Activated effector memory CD4-positive, alpha-beta T cell treated with anti-CD3 and anti-CD28 coated beads, Interleukin-2, amount 50 U/mL, for 16 hours (primary cell): ENCODE measurements at places on chromosomes 6 and 20.
A peak's percentile ranks its signal among the peaks of the same experiment; 100 is the strongest.

GRCh38 chr6:39786649-39787048 is 5.5 kb upstream of the DAAM2 start:
- no peak for DNase-seq

GRCh38 chr20:62482974-62483373 is 7.2 kb upstream of the GATA5 start:
- DNase-seq: no peak

DNA sequence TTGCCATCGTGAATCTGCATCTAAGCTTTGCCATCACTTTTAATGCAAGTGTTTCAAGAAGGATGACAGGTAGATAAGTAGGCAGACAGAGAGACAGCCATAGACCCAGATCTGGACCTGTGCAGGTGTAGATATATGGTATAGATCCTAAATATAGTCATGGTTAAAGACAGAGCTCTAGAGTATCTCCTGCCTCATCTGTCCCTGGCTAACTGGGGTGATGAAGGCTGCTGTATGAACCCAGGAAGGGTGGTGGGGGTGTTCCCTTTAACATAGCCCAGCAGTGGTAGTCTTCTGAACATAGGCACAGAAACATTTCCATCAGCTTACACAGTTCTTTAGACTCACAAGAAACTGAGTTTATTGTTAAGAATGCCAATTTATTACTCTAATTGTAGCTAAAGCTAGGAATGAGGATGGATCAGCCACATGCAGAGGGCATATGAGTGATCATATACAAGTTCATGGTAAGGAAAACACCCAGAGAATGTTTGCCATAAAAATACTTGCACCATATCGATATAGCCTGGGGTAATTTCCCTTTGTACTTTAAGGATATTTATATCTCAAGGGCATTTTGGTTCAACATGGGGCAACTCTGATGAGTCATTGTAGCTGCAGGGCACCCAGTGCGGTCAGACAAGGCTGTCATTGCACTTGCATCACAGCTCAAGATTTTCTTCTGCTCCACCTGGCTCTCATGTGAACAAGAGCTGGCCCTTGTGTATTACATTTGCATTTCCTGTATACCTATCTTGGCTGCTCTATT is 587.2 kb downstream of the EPM2A start:
- DNase-seq: no peak

GRCh38 chr20:40991181-40991889 is 37.3 kb upstream of the TOP1 start:
- no peak for DNase-seq

GRCh38 chr20:51583073-51583472 is 40.6 kb upstream of the NFATC2 start:
- DNase-seq: no peak

DNA sequence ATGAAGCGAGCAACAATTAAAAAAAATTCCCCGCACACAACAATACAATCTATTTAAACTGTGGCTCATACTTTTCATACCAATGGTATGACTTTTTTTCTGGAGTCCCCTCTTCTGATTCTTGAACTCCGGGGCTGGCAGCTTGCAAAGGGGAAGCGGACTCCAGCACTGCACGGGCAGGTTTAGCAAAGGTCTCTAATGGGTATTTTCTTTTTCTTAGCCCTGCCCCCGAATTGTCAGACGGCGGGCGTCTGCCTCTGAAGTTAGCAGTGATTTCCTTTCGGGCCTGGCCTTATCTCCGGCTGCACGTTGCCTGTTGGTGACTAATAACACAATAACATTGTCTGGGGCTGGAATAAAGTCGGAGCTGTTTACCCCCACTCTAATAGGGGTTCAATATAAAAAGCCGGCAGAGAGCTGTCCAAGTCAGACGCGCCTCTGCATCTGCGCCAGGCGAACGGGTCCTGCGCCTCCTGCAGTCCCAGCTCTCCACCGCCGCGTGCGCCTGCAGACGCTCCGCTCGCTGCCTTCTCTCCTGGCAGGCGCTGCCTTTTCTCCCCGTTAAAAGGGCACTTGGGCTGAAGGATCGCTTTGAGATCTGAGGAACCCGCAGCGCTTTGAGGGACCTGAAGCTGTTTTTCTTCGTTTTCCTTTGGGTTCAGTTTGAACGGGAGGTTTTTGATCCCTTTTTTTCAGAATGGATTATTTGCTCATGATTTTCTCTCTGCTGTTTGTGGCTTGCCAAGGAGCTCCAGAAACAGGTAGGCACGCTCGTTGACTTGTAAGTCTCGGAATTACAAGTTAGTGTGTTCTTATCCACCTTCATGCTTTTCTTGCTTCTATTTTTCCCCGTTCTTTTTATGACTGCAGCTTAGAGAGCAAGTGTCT is at the start of gene EDN1:
Gene EDN1, plus strand, starts transcription at position 429 of the 888 bp plus-strand sequence. Its CDS starts 269 bp downstream, at position 698.
- DNase-seq: peak; percentile 81

DNA sequence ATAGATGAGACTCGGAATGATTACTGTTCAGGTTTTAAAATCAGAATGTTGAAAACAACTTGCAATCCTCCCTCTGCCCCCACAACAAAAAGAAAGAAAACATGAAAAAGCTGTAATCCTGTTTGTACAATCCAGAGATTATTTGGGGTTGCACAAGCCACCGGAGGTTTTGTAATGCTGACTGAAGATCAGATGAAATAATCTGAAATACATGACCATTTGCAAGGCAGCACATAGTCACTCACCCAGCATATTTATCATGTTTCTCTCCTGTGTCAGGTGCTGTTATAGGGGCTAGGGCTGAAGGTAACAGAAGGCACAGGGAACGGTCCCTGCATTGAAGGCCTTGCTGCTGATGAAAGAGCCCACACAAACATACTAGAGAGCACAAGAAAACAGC is 85.3 kb downstream of the SIM1 start:
- no peak for DNase-seq

DNA sequence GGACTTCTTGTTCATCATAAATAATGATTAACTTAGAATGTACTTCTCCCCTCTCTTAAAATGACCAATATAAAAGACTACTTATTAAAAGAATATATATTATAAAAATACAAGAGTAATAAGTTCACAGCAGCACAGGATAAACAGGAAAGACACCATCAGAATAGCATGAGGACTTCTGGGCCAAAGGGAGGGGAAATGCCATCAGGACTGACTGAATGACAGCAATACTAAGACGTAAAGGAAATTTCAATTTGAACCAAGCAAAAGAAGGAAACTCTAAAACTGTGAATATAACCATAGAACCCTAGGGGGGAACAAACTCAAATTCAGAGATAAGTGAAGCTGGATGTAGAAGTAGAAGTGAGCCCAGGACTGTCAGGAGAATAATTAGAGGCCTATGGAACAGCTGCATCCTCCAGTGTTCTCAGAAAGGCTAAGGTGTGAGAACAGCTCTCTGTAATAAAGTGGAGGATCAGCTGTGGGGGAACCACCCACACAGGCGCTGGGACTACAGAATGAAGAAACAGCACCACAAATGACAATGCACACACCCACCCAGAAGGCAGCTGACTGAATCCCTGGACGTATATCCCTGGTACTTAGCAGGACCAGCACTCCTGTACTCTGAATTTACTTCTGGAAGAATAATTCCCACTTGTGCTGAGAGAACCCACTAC is 37.8 kb downstream of the ZHX3 start:
- no peak for DNase-seq

GRCh38 chr20:19555726-19556125 is 202.3 kb upstream of the RIN2 start:
- DNase-seq: no peak

- DNase-seq: no peak
Observed at GRCh38 chr20:40176098-40176841, 512.8 kb downstream of the MAFB start.

- DNase-seq: no peak
Observed at GRCh38 chr6:8006208-8006607, 58.0 kb downstream of the BLOC1S5 start.

GRCh38 chr20:62722627-62723026 is 14.0 kb downstream of the NTSR1 start:
- no peak for DNase-seq
